ENCODE measurements at places on chromosomes 3 and 15. TPM values are rescaled to one million over a fixed set of nuclear protein-coding genes. Genes with fewer than 3 reads are reported as not detected.

CD47 gene
- total RNA-seq: 60.2 TPM

DNA sequence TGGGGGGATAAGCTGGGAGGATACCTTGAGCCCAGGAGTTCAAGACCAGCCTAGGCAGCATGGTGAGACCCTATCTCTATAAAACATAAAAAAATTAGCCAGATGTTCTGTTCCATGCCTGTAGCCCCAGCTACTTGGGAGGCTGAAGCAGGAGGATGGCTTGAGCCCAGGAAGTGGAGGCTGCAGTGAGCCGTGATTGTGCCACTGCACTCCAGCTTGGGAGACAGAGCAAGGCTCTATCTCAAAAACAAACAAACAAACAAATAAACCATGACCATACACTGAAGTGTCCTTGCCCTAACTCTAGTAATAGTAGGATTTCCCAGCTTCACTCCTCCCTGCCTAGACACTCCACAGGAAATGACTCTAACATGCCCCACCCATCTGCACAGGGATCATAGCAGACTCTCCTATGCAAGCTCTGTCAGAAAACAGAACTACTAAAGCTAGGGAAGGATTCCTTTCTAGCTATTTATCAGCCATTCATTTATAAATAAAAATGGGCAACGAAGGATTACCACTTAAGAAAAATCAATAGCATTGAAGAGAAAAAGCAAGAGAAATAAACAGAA, 4.6 kb downstream of the ERICH6 start:
- no peak for DNase-seq

DNA sequence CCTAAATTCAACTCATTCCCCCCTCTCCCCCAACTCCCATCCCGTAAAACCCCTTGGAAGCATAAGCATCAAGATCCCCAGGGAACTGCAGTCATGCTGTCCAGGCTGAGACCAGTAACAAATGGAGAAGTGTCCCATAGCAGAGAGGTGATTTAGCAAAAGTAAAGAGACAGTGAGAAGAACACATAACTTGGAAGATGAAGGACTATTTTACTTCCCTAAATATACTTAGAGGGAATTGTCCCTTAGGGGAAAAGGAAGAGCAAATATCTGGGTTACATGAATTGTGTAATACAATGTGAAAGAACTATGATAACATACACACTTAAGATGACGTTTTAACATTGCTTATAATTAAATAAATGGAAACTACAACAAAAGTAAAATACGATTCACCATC, 61.6 kb upstream of the LRRFIP2 start:
- DNase-seq: no peak

GRCh38 chr3:195209847-195210265, 61.1 kb downstream of the XXYLT1 start:
- DNase-seq: no peak

GRCh38 chr3:60772584-60772983, 478.7 kb downstream of the FHIT start:
- no peak for DNase-seq

DNA sequence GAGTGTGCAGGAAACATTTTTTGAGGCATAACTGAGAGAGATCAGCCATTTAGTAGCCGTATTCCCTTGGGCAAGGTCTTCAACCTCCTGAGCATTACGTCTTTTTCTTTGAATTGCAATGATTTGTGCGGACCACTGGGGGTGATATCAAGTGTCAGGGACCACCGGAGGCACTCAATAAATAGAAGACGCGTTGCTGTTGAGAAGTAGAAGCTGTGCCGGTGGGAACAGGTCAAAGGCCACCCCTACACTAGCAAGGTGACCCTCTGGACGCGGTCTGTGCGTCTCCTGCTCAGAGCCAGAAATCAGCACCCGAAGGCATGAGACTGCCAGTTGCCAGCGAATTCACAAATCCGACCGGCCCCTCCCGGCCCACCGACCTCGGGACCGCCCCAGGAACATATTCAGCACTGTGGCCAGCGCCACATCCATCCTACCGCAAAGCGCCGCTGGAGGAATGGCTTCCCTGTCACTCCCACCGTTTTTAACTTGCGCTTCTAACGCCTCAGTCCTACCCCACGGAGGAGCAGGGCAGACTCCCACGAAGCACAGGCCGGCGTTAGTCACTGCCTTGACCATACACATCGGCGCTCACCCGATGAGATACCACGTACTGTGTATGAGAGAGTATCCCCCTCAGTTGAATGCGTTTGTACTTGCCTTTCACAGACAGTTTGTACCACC, 1.4 kb upstream of the GHSR start:
- DNase-seq: peak; percentile 50

DNA sequence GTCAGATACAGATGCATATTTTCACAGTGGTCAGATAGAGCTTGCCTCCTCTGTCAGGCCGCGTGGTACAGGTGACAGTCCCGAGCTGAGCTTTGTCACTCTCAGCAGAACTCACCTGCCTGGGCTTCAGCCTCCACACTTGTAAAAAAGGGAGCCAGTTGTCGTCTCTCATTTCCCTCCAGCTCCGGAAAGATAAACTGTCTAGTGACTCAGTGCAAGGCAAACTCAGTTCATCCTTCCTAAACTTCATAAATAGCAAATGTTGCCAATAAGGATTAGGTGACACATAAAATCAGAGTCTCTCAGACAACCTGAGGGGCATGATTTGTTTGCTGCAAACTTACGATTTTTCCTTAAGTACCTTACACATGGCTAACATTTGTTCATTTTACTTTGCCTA, 116.8 kb downstream of the GABRB3 start:
- DNase-seq: no peak

GRCh38 chr3:53269888-53270880, 14.4 kb upstream of the TKT start:
- DNase-seq: peak; percentile 54

- no peak for DNase-seq
Measured at GRCh38 chr15:67859331-67859946, 19.6 kb upstream of the RNU6-1 start.

- DNase-seq: no peak
Measured at GRCh38 chr3:178318340-178318739, 217.9 kb upstream of the KCNMB2 start.
